ENCODE measurements at places on chromosomes 1 and 21.
A peak's percentile ranks its signal among the peaks of the same experiment; 100 is the strongest.

DNA sequence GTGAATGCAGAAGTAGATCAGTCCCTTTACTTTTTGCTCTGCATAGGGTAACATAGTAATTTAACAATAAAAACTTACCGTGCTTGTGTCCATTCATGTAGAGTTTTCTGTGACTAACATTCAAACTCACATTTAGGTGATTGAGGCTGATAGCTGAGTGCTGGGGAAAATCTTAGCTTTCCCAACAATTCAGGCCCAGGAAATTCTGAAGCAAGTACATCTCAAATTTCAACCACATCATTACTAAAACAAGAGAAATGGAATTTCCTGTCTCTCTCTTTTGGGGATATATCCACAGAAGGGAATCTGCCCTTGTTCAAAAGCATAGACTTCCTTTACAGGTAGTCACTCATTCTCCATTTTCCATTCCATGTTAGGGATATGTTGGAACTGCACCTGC lies 33.1 kb upstream of the C1orf146 start:
- DNase-seq = no peak

GRCh38 chr1:208717525-208717924 lies 473.3 kb upstream of the PLXNA2 start:
- DNase-seq = no peak

DNA sequence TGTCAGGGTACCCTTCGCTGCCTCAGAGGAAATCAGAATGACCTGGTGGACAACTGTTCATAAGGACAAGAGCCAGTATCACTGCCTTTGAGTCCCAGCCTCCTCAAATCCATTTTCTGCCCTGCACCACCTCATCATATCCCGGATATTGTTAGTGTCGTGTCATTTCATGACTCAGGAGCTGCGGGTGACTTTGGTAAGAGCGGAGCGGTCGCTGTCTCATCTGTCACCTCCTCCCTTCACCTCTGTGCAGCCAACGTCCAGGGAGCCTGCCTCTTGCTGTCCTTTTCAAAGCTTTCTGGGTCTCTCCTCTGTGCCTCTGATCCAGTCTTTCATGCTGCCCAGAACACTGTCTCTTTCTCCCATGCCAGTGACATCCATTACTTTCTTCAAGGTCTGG lies 7.0 kb upstream of the C1orf198 start:
- DNase-seq = no peak

GRCh38 chr1:225885336-225885735 lies 3.2 kb upstream of the TMEM63A start:
- DNase-seq = no peak

GRCh38 chr1:6956488-6957159 lies 171.4 kb downstream of the CAMTA1 start:
- peak; percentile 96 for DNase-seq

DNA sequence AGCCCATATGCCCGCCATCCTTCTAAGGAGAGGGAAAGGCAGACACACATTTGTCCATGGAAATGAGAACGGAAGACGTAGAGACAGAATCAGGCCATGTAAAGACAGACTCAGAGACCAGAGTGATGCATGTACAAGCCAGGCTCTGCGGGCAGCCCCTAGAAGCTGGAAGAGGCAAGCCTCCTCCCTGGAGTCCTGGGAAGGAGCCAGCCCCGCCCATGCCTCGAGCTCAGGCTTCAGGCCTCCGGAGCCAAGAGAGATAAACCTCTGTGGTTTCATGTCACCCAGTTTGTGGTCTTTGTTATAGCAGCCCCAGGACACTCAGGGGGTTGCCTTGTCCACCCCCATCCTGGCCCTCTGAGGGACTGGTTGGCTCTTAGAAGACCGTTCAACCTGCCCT lies 11.6 kb downstream of the PDE9A start:
- no peak for DNase-seq
